Hindlimb muscle (tissue), 1 donor: ENCODE measurements at places on chromosomes 3 and 15.

DNA sequence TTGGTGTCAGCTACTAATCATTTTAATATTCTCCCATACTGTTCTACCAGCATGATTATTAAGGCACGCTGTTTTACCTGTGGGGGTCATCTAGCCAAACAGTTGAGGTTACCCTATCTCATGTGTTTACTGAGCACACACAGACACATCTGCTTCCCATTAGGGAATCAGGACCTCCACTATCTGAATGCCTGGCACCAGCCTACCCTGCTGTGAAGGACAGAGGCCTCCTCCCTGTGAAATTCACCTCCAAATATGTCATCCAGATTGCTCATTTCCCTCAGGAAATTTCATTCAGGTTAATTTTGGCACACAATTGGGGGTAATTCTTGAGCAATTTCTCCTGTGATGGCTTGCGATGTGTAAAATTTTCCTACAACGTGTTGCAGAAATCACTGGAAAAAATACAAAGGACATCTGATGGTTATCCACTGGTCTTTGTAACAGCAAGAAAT is 155.6 kb upstream of the NR2E3 start:
- DNase-seq = peak; percentile 67

- no peak for DNase-seq
These were observed 36.8 kb downstream of the DAG1 start for GRCh38 chr3:49506906-49507305.

GRCh38 chr3:44442596-44443309 is 34.7 kb downstream of the ZNF445 start:
- DNase-seq = no peak

GRCh38 chr15:81786776-81787175 is 259.0 kb downstream of the MEX3B start:
- DNase-seq = no peak

DNA sequence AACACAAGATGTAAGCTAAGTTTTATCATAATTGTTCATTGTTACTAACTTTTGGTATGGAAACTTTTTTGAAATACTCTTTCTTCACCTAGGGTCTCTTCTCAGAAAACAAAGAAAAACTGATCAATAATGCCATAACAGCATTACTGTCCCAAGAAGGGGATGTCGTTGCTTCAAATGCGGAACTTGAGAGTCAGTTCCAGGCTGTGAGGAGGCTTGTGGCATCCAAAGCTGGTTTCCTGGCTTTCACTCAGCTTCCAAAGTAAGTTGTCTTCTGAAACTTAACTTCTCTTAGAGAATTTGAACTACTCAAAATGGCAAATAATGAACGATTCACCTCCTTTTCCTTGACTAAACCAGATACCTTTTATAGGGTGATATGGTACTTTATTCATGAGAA is 39.3 kb downstream of the DNAJC13 start:
- no peak for DNase-seq

GRCh38 chr3:157683668-157684067 is 180.5 kb upstream of the VEPH1 start:
- no peak for DNase-seq

DNA sequence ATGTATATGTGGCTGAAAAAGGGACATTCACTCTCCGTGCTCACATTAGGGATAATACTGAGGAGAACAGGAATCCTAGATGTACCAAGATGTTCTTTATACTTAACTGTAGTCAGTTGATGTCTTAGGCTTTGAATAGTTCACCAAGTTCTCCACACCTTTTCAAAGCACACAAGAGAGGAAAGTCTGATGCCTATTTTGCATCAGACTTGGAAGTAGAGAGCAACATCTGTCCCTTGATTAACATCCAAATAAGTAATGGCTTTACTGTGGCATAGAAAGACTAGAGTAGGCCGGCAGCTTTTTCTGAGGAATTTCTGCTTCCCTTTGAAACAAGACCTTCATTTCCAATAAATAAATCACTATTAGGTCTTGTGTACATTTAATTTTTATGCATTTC is 34.0 kb downstream of the PIGB start:
- no peak for DNase-seq

- DNase-seq = no peak
These were observed 9.4 kb upstream of the SUMF1 start for GRCh38 chr3:4476496-4476895.

GRCh38 chr3:17013050-17013449 is 128.3 kb downstream of the PLCL2 start:
- no peak for DNase-seq
